ENCODE measurements at places on chromosomes 2 and 18.

GRCh38 chr2:39786761-39787522, 7.9 kb upstream of the THUMPD2 start:
- DNase-seq, result no peak

GRCh38 chr2:95301876-95302641, 4.9 kb downstream of the KCNIP3 start:
- no peak for DNase-seq

DNA sequence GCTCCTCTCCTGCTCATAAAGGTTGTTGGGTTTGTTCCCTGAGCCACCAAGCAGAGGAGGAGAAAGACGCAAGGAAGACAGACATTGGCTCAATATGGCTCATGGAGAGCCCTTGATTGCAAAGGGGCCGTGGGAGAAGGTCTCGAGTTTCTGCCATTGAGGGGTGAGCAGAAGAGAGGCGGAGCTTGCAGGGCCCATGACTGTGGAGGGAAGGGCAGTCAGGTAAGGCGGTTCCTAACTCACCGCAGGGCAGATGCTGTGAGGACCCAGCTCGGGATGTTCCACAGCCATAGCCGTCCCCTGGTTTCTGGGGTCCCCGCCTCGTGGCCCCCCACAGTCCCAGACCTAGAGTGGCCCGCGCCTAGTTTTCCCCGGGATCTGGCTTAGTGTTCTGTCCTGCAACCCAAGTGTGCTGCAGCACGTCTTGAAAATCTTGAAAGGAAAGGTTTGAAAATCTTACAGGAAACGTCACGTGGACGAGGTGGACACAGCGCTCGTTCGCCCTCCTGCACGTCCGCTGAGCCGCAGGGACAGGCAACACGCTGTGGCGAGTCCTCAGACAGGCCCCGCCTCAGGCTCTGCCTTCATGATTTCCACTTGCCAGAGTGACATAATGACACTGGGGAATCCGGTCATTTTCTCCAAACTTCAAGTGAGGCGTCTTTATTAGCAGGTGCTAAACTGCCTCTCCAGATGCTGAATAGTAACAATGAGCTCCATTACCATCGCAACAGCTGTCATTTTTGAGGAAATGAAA, 105.5 kb upstream of the HDAC4 start:
- DNase-seq, result no peak

GRCh38 chr2:80300954-80301353, 3.6 kb downstream of the LRRTM1 start:
- no peak for DNase-seq

- DNase-seq, result no peak
Measured at GRCh38 chr2:30702694-30703093, 104.6 kb downstream of the CAPN13 start.

GRCh38 chr18:26487437-26487836, 60.9 kb downstream of the KCTD1 start:
- DNase-seq, result no peak

DNA sequence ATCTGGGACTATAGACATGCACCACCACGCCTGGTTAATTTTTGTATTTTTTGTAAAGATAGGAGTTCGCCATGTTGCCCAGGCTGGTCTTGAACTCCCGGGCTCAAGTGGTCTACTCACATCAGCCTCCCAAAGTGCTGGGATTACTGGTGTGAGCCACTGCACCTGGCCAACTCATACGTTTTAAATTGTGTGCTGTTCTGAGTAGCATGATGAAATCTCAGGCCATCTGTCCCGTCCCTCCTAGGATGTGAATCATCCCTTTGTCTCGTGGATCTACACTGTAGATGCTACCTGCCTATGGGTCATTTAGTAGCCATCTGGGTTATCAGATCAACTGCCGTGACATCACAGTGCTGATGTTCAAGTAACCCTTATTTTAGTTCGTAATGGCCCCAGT, 38.5 kb upstream of the RMP24 start:
- no peak for DNase-seq

DNA sequence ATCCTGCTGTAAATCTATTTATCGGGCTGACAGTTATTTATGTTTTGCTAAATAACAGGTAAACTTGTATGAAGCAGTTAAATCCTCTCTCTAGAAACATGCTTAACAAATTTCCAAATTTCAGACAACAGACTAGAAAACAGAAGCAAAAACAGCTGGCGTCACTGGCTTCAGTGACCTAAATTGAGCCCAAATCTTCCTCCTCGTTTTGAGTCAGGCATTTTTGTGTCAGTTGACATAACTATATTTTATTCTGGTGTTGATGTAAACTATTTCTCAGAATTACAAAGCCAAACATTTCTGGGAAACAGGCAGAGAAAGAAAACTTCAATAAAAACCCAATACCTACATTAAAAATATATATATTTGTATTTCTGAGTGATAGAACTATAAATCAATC, 21.7 kb downstream of the RBMS1 start:
- no peak for DNase-seq

- no peak for DNase-seq
Measured at GRCh38 chr18:62814132-62814759, 98.9 kb downstream of the PHLPP1 start.

DNA sequence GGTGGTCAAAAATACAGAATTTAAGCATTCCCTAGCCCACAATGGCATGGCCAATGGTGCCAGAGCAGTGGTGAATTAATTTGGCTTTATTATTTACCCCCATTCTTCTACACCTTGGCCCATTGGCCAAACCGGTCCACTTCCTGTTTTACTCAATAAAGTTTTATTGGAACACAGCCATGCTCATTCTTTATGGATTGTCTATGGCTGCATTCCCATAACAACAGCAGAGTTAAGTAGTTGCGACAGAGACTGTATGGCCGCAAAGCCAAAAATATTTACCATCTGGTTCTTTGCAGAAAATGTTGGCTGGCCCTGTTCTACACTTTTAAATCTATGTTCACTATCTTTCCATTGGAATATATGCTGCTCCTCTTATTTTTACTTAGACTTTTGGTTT, 130.3 kb upstream of the CCDC68 start:
- no peak for DNase-seq

- no peak for DNase-seq
Measured at GRCh38 chr2:85436836-85437487, 18.4 kb downstream of the SH2D6 start.

GRCh38 chr2:30625701-30626100, 178.7 kb downstream of the LCLAT1 start:
- DNase-seq, result no peak

GRCh38 chr18:34862561-34862960, 152.5 kb downstream of the DTNA start:
- no peak for DNase-seq

DNA sequence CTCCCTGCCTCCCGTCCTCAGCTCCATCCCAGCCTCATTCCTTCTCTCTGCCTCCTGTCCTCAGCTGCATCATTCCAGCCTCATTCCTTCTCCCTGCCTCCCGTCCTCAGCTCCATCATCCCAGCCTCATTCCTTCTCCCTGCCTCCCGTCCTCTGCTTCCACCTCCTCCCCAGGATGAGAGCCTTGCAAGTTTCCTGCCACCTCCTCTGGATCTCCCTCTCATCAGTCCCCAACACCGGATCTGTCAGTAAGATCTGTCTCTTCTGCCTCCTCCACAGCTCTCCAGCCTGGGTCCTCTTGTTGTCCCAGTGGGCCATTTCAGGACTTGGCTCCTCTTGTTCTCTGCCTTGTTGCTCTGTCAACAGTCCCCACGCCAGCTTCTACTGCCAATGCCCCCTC, 130.9 kb downstream of the NDUFA10 start:
- no peak for DNase-seq

GRCh38 chr2:1366546-1367134, 46.6 kb upstream of the TPO start:
- DNase-seq, result peak; percentile 64

DNA sequence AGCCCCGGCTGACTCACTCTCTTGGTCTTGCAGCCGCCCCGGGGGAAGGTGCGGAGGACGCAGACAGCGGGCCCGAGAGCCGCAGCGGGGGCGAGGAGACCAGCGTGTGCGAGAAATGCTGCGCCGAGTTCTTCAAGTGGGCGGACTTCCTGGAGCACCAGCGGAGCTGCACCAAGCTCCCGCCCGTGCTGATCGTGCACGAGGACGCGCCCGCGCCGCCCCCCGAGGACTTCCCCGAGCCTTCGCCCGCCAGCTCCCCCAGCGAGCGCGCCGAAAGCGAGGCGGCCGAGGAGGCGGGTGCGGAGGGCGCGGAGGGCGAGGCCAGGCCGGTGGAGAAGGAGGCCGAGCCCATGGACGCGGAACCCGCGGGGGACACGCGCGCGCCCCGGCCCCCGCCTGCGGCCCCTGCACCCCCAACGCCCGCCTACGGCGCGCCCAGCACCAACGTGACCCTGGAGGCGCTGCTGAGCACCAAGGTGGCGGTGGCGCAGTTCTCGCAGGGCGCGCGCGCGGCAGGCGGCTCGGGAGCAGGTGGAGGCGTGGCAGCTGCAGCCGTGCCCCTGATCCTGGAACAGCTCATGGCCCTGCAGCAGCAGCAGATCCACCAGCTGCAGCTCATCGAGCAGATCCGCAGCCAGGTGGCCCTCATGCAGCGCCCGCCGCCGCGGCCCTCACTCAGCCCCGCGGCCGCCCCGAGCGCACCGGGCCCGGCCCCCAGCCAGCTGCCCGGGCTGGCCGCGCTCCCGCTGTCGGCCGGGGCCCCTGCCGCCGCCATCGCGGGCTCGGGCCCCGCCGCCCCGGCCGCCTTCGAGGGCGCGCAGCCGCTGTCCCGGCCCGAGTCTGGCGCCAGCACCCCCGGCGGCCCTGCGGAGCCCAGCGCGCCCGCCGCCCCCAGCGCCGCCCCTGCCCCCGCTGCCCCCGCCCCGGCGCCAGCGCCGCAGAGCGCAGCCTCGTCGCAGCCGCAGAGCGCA, 12.7 kb downstream of the SALL3 start:
- no peak for DNase-seq

GRCh38 chr18:73535990-73536389, 611.6 kb downstream of the FBXO15 start:
- DNase-seq, result no peak

Measured in tibial nerve (tissue), 4 donors.